GM06990 (cell line): ENCODE measurements at places on chromosomes 7 and 10.

- DNase-seq: no peak
Observed at GRCh38 chr10:71306979-71307378, 12.1 kb upstream of the SLC29A3 start.

DNA sequence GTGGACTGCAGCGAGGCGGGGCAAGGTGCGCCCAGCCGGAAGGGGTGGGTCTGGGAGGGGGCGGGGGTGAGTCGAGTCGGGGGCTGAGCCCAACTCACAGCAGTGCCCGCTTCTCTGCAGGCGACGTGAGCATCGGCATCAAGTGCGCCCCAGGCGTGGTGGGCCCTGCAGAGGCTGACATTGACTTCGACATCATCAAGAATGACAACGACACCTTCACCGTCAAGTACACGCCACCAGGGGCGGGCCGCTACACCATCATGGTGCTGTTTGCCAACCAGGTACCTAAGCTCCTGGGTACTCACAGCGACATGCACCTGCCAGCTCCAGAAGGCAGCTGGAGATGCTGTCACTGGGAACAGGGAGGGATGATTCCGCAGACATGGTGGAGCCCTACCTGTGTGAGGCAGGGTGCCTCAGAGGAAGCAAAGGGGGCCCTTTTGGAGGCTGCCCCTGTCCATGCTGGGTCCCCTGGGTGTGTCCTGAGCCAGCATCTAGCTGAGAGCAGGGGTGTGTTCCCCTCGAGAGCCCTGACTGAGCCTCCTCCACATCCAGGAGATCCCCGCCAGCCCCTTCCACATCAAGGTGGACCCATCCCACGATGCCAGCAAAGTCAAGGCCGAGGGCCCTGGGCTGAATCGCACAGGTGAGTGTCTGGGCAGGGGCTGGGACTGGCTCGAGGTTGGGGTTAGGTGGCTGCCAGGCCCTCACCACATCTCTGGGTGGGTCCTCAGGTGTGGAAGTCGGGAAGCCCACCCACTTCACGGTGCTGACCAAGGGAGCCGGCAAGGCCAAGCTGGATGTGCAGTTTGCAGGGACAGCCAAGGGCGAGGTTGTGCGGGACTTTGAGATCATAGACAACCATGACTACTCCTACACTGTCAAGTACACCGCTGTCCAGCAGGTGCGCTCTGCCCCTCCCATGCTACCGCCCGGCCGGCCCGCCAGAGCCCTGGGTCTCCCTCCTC is 12.8 kb downstream of the FLNC start:
- no peak for DNase-seq

- DNase-seq: no peak
Observed at GRCh38 chr7:140670343-140670935, 2.3 kb upstream of the ADCK2 start.

DNA sequence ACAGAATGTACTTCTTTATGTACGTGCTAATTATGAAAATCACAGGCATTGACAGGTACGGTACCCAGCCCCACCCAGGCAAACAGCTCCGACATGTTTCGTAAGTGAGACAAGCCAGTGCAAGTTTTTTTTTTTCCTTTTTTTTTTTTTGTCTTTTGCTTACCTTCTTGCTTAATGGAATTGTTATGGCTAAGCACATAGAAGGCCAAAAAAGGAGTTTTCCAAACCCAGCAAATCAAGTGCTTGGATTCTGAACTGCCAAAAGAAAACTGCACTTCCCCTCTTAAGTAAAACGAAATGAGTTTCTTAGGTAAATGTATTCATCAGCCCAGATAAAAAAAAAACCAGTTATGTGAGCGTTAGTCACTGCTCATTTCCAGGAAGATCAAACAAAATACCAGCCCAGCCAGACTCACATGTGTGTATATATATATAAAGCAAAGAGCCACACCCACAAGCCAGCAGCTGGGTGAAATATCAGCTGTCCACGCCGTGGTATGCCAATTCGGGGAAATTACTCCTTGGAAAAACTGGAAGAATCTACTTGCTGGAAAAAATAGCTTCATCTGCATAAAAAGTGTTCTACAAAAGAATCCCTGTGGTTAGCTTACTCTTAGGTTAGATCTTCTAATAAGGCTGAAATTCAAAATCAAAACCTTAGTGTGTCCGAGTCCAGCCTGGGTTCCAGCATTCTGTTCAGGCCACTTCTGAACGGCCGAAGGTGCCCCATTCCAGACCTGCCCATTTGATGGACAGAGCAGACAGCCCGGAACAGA is 8.0 kb downstream of the KLF6 start:
- DNase-seq: no peak

- no peak for DNase-seq
Observed at GRCh38 chr10:116465546-116465945, 37.9 kb downstream of the PNLIPRP3 start.

DNA sequence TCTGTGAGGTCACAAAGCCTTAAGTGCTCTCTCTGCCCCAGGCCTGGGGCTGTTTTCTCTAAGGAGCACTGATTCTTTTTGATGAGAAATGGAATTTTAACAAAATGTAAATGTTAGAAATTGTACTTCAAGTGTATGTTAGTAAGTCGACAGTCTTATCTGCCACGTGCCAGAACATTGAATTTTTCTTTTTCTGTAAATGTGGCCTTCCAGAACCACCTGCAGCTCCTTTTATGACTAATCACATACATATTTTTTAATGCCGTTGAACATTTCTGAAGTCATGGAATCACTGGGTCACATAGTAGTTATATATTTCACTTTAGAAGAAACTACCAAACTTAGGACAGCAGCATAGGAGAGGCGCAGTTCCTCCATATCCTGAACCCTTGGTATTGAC is 38.0 kb downstream of the UBE3C start:
- no peak for DNase-seq

DNA sequence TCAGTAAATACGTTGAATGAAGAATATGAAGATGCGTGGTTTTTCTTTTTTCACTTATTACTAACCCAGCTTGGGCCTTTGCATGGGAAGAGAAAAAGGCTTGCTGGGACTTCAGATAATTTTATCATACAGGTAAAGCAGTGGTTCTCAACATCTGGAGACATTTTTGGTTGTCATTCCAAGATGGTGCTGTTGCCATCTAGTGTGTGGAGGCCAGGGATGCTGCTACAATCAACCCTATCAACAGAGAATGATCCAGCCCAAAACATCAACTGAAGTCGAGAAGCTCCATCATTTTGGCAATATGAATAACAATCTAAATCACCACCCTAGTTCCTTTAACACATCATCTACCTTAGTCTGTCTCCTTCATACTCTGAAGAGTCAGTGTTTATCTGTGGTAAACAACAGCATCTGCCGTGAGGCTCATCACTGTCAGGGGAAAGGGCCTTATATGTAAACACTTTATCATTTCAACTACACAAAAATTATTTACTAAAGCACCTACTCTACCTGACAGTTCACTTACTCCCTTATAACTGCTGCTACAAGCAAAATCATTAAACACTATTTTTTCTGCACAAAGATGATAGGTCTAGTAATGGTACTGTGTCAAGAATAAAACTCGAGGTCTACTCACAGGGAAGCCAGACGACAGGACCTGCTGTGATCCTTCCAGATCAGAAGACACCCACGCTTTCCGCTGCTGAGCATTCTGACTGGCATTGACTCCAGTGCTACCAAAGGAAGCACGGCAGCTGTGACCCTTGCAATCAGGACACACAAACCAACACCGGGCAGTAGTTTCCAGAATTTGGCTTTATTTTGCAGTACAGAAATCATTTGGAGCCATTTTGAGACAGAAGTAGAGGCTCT is 48.6 kb downstream of the GDI2 start:
- no peak for DNase-seq

DNA sequence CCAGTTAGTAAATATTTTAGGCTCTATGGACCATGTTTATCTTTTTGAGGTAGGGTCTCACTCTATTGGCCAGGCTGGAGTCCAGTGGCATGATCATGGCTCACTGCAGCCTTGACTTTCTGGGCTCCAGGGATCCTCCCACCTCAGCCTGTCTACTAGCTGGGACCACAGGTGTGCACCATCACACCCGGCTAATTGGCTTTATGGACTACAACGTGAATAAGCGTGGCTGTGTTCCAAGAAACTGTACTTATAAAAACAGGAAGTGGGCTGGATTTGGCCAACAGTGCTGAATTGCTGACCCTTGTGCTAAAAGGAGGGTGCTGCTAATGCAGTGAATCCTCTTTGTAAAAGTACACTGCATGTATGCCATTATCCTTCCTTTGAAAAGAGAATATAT is 111.7 kb upstream of the CDK13 start:
- no peak for DNase-seq

GRCh38 chr7:76509931-76510877 is at the start of gene UPK3B:
TSS of gene UPK3B (plus strand) at chr7:76510552. CDS start at chr7:76510653, 101 bp downstream.
- no peak for DNase-seq

- DNase-seq: no peak
Observed at GRCh38 chr7:44977959-44978335, 868 bp downstream of the MYO1G start.

- no peak for DNase-seq
Observed at GRCh38 chr7:16795624-16796023, 9.2 kb downstream of the AGR2 start.

DNA sequence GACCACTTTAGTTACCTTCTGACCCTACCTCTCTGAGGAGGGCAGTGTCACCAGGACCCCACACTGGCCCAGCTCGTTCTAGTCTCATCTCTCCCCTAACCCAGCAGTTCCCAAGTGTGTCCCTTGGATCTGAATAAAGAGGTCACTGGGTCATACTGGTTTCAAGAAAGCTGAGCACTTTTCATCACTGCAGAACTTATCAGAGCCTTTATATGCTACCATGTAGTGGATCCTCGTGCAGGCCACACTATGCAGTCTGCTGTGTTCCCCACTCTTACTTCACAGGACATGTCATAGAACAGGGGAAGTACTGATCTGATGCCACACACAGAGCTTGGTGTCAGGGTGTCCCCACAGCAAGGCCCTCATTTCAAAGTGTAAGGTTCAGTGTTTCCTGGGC is 113.8 kb downstream of the GFRA1 start:
- no peak for DNase-seq

DNA sequence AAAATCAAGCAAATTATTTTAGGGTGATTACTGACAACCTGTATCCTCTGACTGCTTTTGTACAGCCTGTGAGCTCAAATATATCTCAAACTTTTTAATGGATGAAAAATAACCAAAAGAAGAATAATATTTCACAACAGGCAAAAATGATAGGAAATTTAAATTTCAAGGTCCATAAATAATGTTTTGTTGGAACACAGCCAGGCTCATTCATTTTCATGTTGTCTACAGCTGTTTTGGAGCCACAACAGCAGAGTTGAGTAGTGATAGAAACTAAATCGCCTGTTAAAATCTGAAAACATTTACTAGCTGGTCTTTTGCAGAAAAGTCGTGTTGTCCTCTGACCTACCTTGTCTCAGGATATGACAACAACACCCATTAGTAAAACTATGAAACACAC is 75.9 kb downstream of the GLI3 start:
- no peak for DNase-seq

GRCh38 chr10:122992031-122992585 is 11.9 kb downstream of the PSTK start:
- DNase-seq: no peak

- no peak for DNase-seq
Observed at GRCh38 chr10:86958901-86959736, 720 bp downstream of the SNCG start.

GRCh38 chr7:139777948-139778841 is at the start of gene HIPK2:
TSS of gene HIPK2 (minus strand) at chr7:139777998. CDS start at chr7:139777623, 375 bp downstream.
- peak; percentile 84 for DNase-seq

- no peak for DNase-seq
Observed at GRCh38 chr7:40098810-40099209, 35.6 kb downstream of the MPLKIP start.

DNA sequence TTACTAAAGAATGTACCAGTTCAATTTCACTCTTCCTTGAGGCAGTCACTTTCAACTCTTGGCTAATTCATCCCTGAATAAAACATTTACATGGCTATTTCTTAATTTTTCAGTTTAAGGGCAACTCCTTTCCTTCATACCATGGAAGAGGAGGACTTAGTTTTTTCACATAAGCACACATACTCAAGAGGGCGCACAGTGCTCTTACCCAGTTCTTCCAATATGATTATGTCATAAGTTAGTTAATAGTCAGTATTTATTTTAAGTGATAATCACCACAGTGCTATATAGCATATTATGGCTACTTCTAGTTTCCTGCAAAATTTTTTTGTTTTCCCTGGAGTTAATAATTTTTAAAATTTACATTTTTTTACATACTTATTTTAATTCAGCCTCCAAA is 58.6 kb downstream of the SND1 start:
- DNase-seq: no peak

- peak; percentile 83 for DNase-seq
Observed at GRCh38 chr7:98641646-98642500, 24.8 kb downstream of the NPTX2 start.

DNA sequence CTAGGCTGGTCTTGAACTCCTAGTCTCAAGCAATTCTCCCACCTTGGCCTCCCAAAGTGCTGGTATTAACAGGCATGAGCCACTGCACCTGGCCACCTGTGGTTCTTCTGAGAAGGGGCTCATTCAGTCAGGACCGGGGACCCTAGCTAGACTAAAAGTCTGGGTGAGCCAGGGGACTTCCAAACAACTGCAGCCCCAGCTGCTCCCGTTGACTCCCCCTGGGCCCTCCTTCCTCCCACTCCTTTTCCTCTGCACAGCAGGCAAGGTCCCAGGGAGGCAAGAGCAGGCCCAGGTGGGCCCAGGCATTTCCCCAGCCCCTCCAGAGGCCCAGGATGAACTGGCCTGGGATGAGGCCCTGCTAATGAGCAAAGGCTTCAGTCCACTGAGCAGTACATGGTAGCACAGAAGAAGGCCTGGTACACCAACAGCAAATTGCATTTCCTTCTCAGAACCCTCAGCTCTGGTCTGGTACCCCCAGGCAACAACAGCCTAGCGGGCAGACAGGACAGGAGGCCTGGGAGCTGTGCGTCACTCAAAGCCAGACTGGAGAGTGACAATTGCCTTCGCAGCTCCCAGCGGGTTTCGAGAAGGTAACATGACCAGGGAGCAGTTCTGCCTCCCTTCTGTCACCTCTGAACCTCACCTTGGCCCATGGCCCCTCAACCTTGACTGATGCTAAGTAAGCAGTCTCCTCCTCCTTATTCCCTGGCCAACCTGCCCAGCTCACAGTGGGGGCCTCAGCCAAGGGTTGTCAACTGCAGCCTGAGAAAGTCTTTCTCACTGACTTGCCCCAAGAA is 30.7 kb upstream of the HSPA12A start:
- DNase-seq: no peak

GRCh38 chr7:16344927-16345326 is 76.4 kb downstream of the CRPPA start:
- no peak for DNase-seq
